Memory B cell (primary cell): ENCODE measurements at places on chromosomes 3 and 15.

DNA sequence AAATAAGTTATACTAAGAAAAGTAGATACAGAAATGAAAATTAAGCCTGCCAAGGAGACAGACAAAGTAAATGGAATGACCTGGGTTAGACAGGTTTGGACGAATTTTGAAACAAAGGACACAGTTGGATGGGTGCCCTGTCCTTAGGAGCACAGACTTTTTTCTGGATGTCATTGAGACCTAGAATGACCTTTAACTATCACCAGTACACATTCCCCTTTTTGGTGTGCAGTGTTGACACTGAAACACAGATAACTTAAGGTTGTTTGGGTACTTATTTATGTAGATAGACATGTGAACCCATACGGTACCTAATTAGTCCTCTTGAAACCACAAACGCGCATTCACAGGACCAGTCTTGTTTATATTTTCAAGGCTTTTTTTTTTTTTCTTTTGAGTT lies 86.7 kb downstream of the PPARG start:
- DNase-seq, result no peak

GRCh38 chr15:47987908-47988532 lies 132.8 kb upstream of the SLC24A5 start:
- peak; percentile 21 for DNase-seq

DNA sequence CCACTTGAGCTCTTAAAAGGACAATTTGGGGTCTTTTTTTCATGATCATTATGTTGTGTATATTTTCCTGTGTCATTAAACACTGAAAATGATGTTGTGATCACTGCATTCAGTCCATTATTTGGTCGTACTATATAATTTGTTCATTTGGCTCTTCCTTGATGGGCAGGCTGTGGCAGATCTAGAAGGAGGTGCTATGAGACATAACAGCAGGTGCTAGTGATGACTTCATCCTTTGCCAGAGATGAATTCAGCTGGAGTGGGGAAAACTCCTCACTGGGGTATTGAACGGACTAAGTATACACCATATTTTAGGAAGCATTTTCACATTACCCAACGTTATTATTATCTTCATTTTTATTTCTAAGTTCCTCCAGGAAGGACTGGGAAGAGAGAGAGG lies 12.0 kb downstream of the CMTM7 start:
- DNase-seq, result no peak

- no peak for DNase-seq
Measured at GRCh38 chr3:24128199-24129005, 183.3 kb downstream of the NR1D2 start.

DNA sequence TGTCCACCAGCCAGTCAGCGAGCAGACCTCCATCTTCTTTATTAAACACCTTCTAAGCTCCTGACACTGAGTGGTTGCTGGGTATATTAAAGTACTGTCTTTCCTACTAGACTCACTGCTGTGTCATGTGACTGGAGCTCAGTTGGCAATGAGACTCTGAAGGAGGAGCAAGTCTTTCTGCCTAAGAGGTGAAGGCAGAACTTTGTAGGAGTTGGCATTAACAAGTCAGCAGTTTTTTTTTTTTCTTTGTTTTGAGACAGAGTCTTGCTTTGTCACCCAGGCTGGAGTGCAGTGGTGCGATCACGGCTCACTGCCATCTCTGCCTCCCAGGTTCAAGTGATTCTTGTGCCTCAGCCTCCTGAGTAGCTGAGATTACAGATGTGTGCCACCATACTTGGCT lies 62.2 kb downstream of the ABHD5 start:
- no peak for DNase-seq

- no peak for DNase-seq
Measured at GRCh38 chr3:80187981-80188380, 420.2 kb upstream of the ROBO1 start.

DNA sequence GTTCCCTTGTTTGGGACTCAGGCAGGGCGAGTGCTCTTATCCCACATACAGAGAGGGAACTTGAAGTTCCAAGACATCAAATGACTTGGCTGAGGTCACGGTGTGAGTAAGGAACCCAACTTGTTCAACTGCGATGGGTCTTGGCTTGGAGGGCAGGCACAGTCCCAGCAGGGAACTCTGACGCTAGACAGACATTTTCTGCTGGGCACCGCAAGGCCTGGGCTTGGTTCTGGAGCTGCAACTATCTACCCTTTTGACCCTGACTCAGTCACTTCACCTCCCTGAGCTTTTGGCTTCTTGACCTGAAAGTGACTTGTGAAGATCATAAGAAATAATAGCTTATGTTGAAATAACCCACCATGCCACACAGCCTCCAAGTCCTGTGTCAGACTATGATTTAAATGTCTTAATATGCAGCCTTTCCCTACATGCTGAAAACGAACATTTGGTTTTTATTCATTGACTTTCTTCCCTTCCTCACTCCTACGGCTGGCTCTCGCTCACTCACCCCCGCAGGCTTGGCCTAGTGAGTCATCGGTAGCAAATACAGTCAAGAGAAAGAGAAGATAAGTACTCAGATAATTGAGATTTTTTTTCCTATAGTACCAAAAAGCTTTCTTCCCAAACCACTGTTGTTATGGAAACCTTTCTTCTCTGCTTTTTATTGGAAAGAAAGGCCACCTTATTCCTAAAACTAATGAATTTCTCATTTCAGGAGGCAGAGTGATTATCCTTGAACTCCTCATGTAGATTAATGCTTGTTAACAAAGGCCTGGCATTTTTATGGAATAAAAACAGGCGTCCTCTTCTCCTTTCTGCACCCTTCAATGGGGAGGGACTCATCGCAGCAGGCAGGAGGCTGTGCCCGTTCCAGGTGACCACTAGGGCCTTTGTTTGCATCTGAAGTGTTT lies 178.4 kb downstream of the ATP10A start:
- DNase-seq, result no peak

- no peak for DNase-seq
Measured at GRCh38 chr3:133121450-133121849, 83.3 kb downstream of the TMEM108 start.

DNA sequence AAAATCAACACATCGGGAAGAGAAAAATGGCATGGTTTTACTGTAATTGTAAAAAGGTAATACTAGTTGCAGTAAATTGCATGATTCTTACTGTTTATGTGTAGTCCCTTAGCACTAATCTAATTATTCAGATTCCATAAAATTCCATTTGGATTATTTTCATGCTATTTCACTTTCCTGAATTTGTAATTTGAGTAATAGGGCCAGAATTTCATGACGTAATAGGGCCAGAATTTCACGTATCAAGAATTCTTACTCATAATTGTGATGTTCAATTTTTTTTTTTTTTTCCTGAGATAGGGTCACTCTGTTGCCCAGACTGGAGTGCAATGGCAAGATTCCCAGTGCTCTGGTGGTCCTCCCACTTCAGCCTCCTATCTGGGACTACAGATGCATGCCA lies 2.9 kb upstream of the U2SURP start:
- no peak for DNase-seq

GRCh38 chr3:114241262-114241661 lies 3.9 kb upstream of the ZNF80 start:
- no peak for DNase-seq

GRCh38 chr3:106758459-106758858 lies 618.8 kb upstream of the CCDC54 start:
- DNase-seq, result no peak

- no peak for DNase-seq
Measured at GRCh38 chr3:174424656-174425055, 434.5 kb upstream of the NAALADL2 start.

DNA sequence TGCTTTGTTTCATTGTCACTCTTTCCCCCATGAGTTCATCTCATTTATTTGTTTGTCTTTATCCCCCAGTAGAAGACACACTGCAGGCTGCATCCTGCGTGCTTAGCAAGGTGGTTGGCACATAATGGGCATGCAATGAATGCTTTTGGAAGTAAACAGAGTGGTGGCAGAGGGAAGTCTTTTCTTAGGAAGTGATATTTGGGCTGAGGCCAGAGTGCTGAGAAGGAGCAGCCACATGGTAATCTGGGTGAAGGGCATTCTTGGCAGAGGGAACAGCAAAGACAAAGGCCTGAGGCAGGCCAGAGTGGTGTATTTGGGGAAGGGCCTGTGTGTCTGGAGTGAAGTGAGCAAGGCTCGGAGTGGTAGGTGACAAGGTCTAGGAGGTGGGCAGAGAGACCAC lies 17.7 kb upstream of the ADAMTS7 start:
- no peak for DNase-seq

GRCh38 chr3:177683586-177683985 lies 486.3 kb upstream of the TBL1XR1 start:
- DNase-seq, result no peak

- DNase-seq, result no peak
Measured at GRCh38 chr3:46849686-46850467, 13.4 kb downstream of the MYL3 start.

DNA sequence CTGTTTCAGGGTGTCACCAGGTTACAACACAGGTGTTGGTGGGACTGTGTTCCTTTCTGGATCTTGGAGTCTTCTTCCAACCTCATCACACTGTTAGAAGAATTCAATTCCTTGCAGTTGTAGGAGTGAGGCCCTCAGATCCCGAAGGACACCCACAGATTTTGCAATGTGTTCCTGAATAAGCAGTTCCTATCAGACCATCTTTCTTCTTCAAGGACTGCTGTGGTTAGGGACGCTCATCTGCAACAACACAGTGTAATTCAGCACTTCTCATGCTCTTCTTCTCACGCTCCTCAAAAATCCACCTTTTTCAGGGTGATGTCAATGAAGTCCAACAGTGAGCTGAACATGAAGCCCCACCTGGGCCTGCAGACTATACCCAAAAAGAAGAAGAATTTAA lies 18.8 kb downstream of the TM2D3 start:
- no peak for DNase-seq

GRCh38 chr3:163939926-163940325 lies 1138.4 kb downstream of the SI start:
- DNase-seq, result no peak

DNA sequence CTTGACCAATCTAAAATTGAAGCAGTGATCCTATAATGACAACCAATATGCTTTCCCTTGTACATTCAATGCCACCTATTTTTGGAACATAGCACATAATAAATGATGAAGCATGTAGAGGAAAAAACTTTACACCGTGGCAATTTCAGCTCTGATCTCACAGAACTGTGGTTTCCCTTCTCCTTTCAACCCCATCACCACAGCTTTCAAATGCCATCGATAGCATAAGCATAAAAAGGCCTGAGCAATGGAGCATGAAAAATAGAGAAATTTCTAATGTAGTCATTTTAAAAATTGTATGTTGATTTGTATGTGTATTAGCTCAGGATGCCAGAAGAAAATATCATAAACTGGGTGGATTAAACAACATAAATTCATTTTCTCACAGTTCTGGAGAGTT lies 406.0 kb upstream of the TMCO5A start:
- DNase-seq, result no peak

- no peak for DNase-seq
Measured at GRCh38 chr3:58628823-58629562, 37.6 kb downstream of the FAM3D start.

GRCh38 chr15:25734680-25735355 lies 128.3 kb downstream of the ATP10A start:
- DNase-seq, result no peak

- DNase-seq, result no peak
Measured at GRCh38 chr15:38954090-38954489, 389.5 kb upstream of the RASGRP1 start.

GRCh38 chr3:181567311-181568075 lies 144.2 kb upstream of the SOX2 start:
- no peak for DNase-seq

GRCh38 chr15:51049081-51049480 lies 45.6 kb downstream of the TNFAIP8L3 start:
- DNase-seq, result no peak
